Cerebellum (tissue), 4 donors: ENCODE measurements at places on chromosomes 7 and 10. TPM values are rescaled to one million over a fixed set of nuclear protein-coding genes. Genes with fewer than 3 reads are reported as not detected.

Gene APBB1IP
- total RNA-seq, result 1.6 TPM

Gene MACC1
- total RNA-seq, result 0.18 TPM

Gene ADRB1
- total RNA-seq, result 1.6 TPM

Gene EPHB6
- 11.7 TPM for total RNA-seq

Gene CRCP
- 38.9 TPM for total RNA-seq

Gene NODAL
- total RNA-seq, result 1.00 TPM

Gene HOXA13
- total RNA-seq, result not detected

Gene SAMD9
- 1.5 TPM for total RNA-seq

Gene TMEM213
- not detected for total RNA-seq

Gene IFIT1B
- 0.82 TPM for total RNA-seq

Gene SP8
- total RNA-seq, result 0.18 TPM
